ENCODE measurements at places on chromosomes 1 and 21.
A peak's percentile ranks its signal among the peaks of the same experiment; 100 is the strongest.

DNA sequence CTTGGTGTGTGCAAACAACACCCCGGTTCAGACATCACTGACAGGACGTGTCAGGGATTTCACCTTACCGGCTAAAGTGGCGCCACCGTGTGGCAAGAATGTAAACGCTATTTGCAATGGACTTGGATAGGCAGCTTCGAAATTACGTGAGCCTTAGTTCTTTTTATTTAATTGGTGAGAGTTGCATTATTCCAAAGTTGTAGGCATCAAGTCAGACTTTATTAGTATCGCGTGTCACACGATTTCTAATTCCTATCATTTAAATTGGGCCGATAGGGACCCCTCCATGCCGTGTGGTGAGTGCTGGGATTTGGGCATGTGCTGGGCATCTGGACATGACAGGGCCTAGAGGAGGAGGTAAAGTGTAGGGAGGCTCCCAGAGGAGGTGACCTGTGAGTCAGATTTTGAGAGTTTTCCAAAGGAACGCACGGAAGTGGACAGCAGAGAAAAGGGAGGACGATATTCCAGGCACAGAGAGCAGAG lies 14.5 kb upstream of the CPT2 start:
- peak; percentile 71 for DNase-seq

DNA sequence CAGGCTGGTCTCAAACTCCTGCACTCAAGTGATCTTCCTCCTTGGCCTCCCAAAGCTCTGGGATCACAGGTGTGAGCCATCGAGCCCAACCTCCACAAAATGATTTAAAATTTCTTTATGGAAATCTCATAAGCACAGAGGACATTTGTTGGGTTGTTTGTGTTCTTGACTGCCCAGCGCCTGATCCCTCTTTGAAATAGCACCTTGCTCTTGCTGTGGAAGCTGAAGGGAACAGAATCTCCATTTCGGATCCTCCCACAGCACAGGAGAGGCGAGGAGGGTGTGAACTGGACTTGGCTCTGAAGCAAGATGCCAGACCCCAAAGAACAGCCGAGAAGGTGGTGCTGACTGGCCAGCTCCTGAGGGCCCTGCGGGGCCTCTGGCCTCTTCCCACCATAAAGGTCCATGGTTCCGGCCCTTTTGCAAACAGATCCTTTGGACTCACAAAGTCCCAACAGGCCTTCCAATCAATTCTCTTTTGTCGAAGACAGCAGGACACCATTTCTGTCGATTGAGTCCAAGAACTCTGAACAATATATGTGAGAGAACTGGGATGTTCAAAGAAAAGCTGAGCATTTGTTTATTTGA lies 45.6 kb upstream of the COA6 start:
- no peak for DNase-seq

GRCh38 chr1:155744711-155745283 lies 55.9 kb downstream of the DAP3 start:
- no peak for DNase-seq

- no peak for DNase-seq
Observed at GRCh38 chr1:100543640-100544039, 5.7 kb downstream of the GPR88 start.

- DNase-seq: no peak
Observed at GRCh38 chr1:96145492-96145891, 576.1 kb upstream of the PTBP2 start.

GRCh38 chr1:190226006-190226405 lies 251.7 kb downstream of the BRINP3 start:
- DNase-seq: no peak

- DNase-seq: peak; percentile 12
Observed at GRCh38 chr1:244865028-244865371, 657 bp upstream of the HNRNPU start.

GRCh38 chr1:189627427-189627826 lies 850.2 kb downstream of the BRINP3 start:
- DNase-seq: no peak

GRCh38 chr21:18529254-18529653 lies 125.7 kb upstream of the TMPRSS15 start:
- no peak for DNase-seq

GRCh38 chr1:42917241-42917495 lies 41.5 kb downstream of the SLC2A1 start:
- no peak for DNase-seq

DNA sequence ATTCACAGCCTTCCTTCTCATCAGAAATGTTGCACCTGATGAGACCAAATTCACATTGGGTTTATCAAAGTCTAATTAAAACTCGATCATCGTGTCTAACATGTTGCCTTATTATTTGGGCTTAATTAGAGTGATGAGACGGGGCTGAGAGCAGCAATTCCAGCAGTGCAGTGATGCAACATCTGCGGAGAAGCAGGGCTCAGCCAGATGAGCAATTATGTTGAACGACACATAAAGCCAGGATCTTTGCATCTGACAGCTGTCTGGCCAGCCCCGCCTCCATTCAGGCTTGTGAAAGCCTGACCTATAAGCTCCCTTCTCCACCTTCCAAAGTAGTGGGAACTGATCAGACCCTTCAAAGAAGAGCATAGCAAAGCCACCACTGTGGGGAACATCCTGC lies 109.8 kb downstream of the C1orf94 start:
- DNase-seq: no peak

GRCh38 chr1:24321697-24322469 lies 2.7 kb downstream of the GRHL3 start:
- peak; percentile 47 for DNase-seq

DNA sequence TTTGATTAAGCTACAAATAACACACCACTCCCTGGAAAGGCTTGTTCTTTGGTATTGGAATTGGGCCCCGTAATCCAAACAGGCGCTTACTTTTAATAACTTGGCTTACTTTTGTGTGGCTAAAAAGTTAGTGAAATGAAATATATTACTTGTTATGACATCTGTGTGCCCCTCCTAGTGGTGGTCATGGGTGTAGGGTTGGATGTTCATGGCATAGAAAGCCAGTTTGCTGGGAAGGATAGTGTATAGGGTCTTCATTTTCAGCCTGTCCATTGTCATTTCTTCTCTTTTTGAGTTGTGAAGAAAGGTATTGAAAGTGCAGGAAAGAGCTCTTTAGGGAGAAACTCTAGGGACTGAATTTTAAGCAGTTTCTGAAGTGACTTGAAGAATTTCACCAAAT lies 5.9 kb downstream of the CDC14A start:
- DNase-seq: no peak

DNA sequence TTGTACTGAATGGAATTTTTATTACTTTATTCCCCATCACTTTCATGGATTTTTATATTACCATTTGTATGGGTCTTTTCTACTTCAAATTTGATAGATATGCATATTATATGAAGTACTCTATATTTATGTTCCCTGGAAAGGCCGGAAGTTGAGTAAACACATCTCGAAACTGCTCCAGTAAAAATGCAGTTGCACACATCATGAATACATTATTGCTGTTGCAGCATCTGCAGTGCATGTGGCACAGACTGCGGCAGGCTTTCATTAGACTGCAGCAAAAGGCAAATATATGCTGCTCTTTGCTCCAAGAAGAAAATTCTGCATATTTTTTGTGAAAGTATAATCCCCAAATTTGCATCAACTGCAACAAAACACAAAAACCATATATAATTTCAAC lies 48.7 kb upstream of the LRRC7 start:
- no peak for DNase-seq

DNA sequence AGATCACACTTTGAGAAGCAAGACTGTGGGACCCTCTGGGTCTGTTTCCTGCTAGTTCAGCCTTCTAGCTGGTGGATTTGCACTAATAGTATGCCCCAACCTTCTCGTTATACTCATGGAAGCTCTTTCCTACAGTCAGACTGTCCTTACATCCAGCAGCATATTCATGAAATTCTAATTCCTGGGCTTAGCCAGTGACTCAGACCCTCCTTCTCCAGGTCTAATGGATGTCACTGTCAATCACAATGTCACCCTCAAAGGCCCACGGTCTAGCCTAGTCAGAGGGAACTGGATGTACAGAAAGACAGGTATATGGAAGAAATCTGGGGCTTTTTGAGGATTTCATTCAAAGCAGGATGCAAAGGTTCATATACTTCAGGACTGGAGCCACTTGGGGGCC lies 72.4 kb downstream of the KCNJ15 start:
- DNase-seq: no peak

- DNase-seq: no peak
Observed at GRCh38 chr1:67584938-67585337, 100.1 kb upstream of the GADD45A start.

DNA sequence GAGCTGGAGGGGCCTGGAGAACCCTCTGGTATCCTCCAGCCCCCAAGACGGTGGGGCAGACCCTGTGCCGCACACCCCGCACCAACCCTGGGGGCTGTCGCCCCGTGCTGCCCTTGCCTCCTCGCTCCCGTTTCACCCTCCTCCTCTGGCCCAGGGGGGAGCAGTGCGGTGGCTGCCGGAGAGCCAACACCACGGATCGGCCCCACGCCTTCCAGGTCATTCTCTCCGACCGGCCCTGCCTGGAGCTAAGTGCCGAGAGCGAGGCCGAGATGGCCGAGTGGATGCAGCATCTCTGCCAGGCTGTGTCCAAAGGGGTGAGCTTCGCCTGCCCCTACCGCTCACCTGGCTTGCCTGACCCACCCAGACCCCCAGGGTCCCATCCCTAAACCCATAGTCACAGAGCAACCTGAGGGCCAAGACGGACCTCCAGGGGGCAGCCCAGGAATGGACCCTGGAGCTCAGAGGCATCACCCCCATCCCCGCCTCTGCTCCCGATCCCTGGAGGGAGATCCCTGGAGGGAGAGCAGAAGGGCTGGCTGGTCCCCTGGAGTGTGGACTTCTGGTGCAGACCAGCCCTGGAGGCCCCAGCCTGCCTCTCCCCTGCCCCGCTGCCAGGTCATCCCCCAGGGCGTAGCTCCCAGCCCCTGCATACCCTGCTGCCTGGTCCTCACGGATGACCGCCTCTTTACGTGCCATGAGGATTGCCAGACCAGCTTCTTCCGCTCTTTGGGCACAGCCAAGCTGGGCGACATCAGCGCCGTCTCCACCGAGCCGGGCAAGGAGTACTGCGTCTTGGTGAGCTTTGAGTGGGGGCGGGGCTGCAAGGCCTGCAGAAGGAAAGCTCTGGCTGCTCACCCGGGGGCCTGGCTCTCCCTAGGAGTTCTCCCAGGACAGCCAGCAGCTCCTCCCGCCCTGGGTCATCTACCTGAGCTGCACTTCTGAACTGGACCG lies 4.0 kb upstream of the SLC25A34 start:
- no peak for DNase-seq

DNA sequence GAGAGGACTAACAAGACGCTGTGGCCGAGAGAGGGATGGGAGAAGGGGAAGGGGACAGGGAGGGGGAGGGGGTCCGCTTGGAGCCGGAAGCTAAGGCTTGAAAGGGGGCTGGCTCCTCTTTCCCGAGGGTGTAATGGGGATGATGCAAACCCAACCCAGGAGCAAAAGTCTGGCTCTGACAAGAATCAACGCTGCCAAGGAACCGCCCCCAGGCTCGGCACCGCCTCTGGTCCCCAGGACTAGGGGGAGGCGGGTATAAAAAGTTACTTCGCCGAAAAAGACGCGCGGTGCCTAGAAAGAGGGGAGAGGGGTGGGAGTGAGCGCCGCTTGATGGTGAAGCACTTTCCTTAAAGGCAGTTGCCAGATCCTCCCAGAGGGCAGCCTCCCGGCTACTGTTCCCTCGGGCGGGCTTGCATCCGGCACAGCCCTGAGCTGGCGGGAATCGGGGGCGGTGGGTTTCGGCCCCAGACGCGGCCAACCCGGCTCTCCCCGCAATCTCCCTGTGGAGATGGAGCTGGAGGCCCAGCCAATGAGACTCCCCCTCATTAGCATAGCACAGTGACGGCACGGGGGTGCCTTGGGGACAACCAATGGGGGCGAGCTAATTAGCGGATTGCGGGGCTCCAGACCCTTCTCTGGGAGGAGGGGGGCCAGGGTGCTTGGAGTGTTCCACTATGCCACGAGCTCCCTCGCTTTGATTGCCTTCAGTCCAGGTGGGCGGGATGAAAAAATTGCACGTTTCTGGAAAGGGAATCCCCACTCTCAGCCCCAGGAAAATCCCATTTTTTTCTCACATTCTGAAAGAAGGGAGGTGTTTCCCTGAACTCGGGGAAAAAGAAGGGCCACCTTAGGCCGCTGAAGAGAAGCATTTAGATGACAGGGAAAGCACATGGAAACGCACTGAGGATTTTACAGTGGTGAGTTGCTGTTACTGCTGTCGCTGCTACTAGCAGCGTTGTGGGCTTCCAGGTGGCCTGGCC lies at the start of gene KCNT2:
Gene KCNT2 (minus strand): TSS at position 51 of the 980 bp plus-strand sequence. CDS start 131 bp downstream, outside the sequence.
- DNase-seq: no peak

DNA sequence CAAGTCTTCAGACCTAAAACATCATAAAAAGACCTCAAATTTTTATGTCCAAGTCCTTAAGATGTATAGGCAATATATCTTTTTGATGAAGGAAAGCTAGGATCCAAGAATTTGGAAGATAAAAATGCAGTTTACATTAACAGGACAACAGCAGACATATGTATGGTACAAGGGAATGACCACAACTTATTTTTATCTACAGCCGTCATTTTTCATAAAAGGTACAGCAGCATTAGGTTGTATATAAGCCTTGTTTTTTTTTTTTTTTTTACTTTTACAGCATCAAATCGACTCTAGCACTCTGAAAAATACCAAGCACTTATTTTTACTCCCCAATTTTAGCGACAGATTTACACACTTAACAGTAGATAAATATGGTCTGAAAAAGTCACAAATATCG lies 1.3 kb downstream of the SRSF10 start:
- DNase-seq: no peak

DNA sequence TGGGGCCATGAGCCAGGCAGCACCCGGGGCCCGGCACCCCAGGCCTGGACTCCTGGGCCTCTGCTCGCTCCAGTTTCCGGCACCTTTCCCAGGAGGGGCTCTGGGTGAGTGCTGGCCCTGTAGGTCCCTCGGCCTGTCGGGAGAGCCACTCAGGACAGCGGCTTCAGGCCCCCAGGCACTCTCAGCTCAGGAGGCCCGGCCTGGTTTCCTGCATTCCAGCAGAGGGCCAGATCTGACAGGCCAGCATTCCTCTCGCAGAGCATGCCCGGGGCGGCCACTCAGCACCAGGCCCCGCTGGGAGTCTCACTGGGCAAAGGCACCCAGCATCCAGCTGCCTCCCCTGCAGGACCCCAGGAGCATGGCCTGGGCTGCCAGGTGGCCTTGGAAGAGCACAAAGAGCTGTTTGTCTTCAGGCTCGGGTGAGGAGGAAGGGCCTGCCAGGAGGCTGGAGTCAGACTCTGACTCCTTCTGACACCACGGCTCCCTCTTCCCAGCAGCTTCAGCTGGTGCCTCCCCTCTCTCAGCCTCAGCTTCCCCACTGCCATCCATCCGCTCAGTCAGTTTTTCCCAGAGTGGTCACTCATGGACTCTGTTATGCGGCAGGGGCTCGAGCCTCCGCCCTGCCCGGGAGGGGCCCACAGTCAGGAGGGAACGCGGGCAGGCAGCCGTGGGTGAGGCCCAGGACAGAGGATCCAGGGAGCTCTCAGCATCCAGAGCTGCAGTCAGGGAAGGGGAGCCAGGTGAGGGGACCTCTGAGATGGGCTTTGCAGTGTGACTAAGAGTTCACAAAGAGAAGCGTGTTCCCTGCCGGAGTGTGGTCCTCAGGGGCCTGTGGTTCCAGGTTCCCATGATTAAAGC lies 51.7 kb downstream of the WNT9A start:
- no peak for DNase-seq

DNA sequence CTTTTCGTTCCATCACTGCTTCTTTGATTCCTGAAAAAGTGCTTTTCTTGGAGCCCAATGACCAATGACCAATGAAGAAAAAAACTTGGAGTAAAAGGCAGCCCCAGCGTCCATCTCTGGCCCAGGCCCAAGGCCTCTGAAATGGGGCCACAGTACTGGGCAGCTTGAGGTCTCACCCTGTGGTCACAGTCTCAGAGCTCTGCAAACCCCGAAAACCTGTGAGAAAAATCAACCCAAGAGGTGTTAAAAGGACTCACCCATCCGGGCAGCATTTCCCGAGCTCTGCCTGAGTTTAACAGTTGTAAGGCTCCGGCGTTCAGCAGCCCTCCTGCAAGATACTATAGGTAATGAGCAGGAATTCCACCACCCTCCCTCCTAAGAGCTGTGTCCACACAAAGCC lies 2.1 kb upstream of the EFHD2 start:
- DNase-seq: no peak
